Calu3 (cell line): ENCODE measurements at places on chromosomes 3 and 15.

- no peak overlapping the region for H3K4me3 ChIP-seq
- H3K4me1 ChIP-seq, result no peaks in the 10 kb centered on the region
- no peak overlapping the region for H3K27ac ChIP-seq
- DNase-seq, result peak; percentile 11
- no peaks in the 10 kb centered on the region for H3K36me3 ChIP-seq
Measured at GRCh38 chr15:94576889-94577533, 345.6 kb downstream of the MCTP2 start.

DNA sequence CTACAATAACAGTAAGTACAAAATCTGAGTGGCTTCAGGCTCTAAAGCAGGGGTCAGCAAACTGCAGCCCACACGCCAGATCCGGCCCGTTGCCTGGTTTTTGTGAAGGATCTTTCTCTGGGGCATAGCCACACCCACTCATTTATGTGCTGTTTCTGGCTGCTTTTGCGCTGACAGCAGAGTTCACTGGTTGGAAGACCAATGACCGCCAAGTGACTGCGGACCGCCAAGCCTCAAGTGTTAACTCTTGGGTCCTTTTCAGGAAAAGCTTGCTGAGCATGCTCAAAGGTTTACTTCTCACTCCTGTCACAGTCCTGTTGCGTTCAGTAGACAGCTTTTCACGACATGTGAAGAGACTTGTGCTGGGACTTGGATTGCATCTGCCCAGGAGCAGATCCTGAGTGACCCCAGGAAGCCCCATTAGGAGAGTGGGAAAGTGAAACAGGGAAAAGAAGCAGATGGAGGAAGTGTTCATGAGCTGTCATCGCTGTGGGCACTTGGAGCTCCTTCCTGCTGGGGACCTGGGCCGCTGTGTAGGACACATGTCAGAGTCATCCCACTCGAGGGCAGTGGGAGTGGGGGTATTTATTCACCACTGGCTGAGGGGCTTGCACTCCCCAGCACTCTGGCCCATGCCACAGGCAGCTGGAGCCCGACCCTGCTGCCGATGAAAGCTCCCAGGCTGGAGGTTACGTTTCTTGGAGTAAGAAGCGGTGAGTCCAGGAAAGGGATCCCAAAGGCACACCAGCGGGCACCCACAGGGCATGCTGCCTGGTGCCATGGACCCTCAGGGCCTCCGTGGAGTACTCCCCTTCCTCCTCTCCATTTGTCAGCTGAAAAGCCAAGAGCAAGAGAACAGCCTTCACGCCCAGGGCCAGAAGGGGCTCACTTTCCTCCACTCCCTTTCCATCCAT lies 249.1 kb downstream of the PLCL2 start:
- no peak for DNase-seq
- H3K4me3 ChIP-seq, result no peak overlapping the region
- no peaks in the 10 kb centered on the region for H3K36me3 ChIP-seq
- no peaks in the 10 kb centered on the region for H3K27me3 ChIP-seq
- H3K27ac ChIP-seq, result no peak overlapping the region

DNA sequence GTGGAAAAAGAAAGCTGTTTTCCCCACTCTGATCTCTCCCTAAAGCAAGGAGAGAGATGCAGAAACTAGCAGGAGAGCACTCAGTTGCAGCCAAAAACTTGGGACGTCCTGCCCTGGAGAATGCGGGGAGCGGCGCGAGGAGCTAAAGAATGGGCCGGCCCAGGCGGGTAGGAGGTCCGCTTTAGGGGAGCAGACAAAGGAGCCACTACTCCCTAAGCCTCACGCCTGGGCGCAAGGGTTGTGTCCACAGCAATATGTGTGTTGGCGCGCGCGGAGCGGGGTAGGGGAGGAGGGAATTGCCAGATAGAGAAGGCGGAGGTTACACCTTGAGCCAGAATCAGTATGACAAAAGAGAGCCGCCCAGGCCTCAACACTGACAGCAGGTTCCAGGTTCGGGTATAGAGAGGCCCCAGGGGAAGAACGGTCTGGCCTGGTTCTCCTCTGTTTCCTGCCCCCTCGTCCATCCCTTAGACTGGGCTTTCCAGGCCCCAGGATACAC lies 2.9 kb downstream of the WNT5A start:
- H3K4me3 ChIP-seq, result no peak overlapping the region
- peaks cover 59% of the 10 kb centered on the region for H3K27me3 ChIP-seq

DNA sequence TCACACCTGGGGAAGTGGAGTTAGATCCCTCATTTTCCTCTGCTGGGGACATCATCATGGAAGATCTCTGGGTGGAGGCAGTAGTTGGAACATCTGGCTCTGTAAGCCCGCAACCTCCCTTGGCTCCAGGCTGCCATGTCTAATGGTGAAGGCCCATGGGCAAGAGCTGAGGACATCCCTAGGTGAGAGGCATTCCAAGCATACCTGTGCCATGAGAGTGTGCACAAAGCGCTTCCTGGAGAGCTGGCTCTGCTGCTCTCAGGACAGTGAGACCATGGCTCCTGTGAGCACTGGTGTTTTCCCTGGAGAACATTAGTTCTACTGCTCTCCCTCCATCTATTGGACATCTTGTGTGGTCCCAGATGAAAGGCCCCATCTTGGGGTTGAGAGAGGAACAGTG lies 7.7 kb downstream of the MAPKAPK3 start:
- peak; percentile 64 for DNase-seq
- H3K4me3 ChIP-seq, result no peak overlapping the region
- H3K36me3 ChIP-seq, result peaks cover 5% of the 10 kb centered on the region
- H3K27ac ChIP-seq, result peak overlapping the region; percentile 49
- H3K27me3 ChIP-seq, result no peaks in the 10 kb centered on the region
- H3K4me1 ChIP-seq, result peaks cover 68% of the 10 kb centered on the region

GRCh38 chr15:99727733-99728132 lies 5.5 kb downstream of the LYSMD4 start:
- peaks cover 6% of the 10 kb centered on the region for H3K36me3 ChIP-seq
- H3K27ac ChIP-seq, result no peak overlapping the region
- DNase-seq, result no peak
- H3K4me3 ChIP-seq, result no peak overlapping the region
- H3K27me3 ChIP-seq, result no peaks in the 10 kb centered on the region

GRCh38 chr3:170346481-170347392 lies 10.8 kb upstream of the SKIL start:
- H3K27ac ChIP-seq, result no peak overlapping the region
- H3K4me3 ChIP-seq, result no peak overlapping the region
- no peak for DNase-seq
- H3K36me3 ChIP-seq, result no peaks in the 10 kb centered on the region
- peaks cover 38% of the 10 kb centered on the region for H3K4me1 ChIP-seq

GRCh38 chr3:45033791-45034190 lies 7.7 kb downstream of the CLEC3B start:
- H3K4me1 ChIP-seq, result peaks cover 10% of the 10 kb centered on the region
- H3K27me3 ChIP-seq, result peaks cover 26% of the 10 kb centered on the region
- H3K4me3 ChIP-seq, result no peak overlapping the region

DNA sequence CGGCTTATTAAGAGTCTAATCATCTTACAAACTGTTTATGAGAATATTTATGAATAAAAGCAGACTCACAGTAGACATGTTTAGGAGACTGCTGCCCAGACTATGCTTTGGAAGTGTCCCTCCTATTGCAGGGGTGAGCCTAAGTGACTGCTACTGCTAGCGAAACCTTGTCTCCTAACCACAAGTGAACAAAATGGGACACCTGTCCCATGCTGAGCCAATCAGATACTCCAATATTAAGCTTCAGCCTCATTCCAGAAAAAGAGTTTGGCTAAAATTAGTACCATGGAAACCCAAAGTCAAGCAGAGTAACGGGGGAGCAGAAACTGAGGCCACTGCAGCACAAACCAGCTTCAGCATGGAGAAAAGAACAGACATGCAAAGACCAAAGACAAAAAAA lies 4.6 kb downstream of the DENND6A start:
- H3K27me3 ChIP-seq, result no peaks in the 10 kb centered on the region
- peaks cover 16% of the 10 kb centered on the region for H3K4me1 ChIP-seq
- H3K36me3 ChIP-seq, result peaks cover 21% of the 10 kb centered on the region
- DNase-seq, result no peak
- no peak overlapping the region for H3K4me3 ChIP-seq
- no peak overlapping the region for H3K27ac ChIP-seq

GRCh38 chr3:183824761-183825455 lies 469 bp downstream of the MAP6D1 start:
- H3K36me3 ChIP-seq, result peaks cover 32% of the 10 kb centered on the region
- peak overlapping the region; percentile 86 for H3K4me3 ChIP-seq
- DNase-seq, result peak; percentile 45
- peaks cover 11% of the 10 kb centered on the region for H3K4me1 ChIP-seq

GRCh38 chr3:119309591-119309990 lies 15.4 kb downstream of the ARHGAP31 start:
- no peak for DNase-seq
- H3K27me3 ChIP-seq, result no peaks in the 10 kb centered on the region
- H3K36me3 ChIP-seq, result no peaks in the 10 kb centered on the region
- H3K27ac ChIP-seq, result no peak overlapping the region

DNA sequence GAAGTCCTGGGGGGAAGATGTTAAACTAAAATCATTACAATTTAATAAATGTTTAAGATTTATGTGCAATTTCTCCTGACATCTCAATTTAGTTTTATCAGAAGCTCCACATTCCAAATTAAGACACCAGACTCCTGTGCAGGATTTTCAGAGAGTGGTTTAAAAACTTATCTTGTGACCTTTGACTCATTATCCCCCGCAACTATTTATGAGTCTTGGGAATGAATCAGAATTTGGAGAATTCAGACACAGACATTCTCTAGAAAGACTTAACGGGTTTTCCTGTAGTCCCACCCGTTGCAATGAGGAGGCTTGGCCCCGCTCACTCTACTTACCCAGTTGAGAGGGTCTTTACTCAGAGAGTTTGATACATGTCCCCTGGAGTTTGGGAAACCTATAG lies 7.1 kb downstream of the OR5K2 start:
- DNase-seq, result no peak
- no peaks in the 10 kb centered on the region for H3K36me3 ChIP-seq
- H3K27ac ChIP-seq, result no peak overlapping the region
- H3K4me1 ChIP-seq, result no peaks in the 10 kb centered on the region
- H3K27me3 ChIP-seq, result no peaks in the 10 kb centered on the region

GRCh38 chr3:89144080-89144479 lies 36.7 kb downstream of the EPHA3 start:
- DNase-seq, result no peak
- no peak overlapping the region for H3K27ac ChIP-seq
- H3K36me3 ChIP-seq, result no peaks in the 10 kb centered on the region
- peaks cover 12% of the 10 kb centered on the region for H3K4me1 ChIP-seq
- no peaks in the 10 kb centered on the region for H3K27me3 ChIP-seq
- H3K4me3 ChIP-seq, result no peak overlapping the region

DNA sequence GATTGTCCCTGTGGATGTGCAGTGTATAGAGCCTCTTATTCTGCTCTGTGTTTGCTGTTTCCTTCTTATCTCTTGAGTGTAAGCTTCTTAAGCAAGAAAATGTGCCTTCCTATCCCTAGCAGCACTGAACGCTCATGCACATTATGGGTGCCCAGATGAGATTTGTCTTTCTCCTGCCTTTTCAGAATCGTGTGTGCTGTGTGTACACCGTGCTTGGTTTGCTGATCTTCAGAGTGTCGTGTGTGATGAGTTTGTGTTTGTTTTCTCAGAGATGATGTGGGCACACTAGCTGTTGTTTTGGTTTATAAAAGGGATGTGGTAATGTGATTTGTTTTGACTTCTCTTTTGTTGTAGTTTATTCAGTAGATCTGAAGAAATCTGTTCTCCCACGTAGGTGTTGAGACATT lies 19.7 kb downstream of the GPR171 start:
- H3K4me3 ChIP-seq, result no peak overlapping the region
- H3K27ac ChIP-seq, result no peak overlapping the region
- DNase-seq, result no peak
- peaks cover 2% of the 10 kb centered on the region for H3K4me1 ChIP-seq
- no peaks in the 10 kb centered on the region for H3K36me3 ChIP-seq

GRCh38 chr3:165148876-165149441 lies 47.2 kb downstream of the SLITRK3 start:
- H3K4me1 ChIP-seq, result peaks cover 17% of the 10 kb centered on the region
- no peak for DNase-seq
- no peaks in the 10 kb centered on the region for H3K36me3 ChIP-seq
- no peak overlapping the region for H3K27ac ChIP-seq
- no peak overlapping the region for H3K4me3 ChIP-seq

DNA sequence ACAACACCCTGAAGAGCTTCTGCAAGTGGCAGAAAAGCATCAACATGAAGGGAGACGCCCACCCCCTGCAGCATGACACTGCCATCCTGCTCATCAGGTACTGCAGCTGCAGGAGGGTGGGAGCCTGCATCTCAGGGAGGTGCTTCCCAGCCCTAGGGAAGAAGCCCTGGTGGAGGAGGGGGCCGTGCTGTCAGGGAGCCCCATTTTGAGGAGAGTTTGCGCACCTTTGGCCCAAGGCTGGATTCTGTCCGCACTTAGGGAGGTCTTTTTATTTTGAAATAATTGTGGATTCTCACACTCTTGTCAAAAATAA lies 42.1 kb downstream of the SAXO2 start:
- H3K36me3 ChIP-seq, result no peaks in the 10 kb centered on the region
- peaks cover 13% of the 10 kb centered on the region for H3K4me1 ChIP-seq
- H3K27me3 ChIP-seq, result peaks cover 27% of the 10 kb centered on the region
- H3K27ac ChIP-seq, result no peak overlapping the region

DNA sequence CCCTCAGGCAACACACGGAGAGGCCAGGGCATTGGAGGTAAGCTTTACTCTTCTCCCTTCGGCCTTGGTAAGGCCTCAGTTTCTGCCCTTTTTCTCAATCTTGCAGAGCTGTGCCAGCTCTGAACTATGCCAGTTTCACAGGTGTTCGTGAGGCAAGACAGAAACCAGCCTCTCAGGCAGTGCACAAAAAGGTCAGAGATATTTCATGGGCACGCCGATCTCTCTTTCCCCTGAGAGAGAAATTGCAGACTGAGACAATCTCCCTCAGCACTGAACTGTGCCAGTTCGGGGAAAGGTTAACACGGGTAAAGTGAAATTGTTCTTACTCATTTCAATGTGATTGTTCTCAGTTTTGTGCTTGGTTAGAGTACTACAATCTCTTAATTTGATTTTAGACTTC lies 88.5 kb downstream of the GMNC start:
- H3K27me3 ChIP-seq, result no peaks in the 10 kb centered on the region
- DNase-seq, result no peak
- no peaks in the 10 kb centered on the region for H3K4me1 ChIP-seq
- no peak overlapping the region for H3K27ac ChIP-seq
- H3K36me3 ChIP-seq, result no peaks in the 10 kb centered on the region

- H3K36me3 ChIP-seq, result peaks cover 32% of the 10 kb centered on the region
- peak overlapping the region; percentile 92 for H3K27ac ChIP-seq
- peak overlapping the region; percentile 78 for H3K4me3 ChIP-seq
- peaks cover 31% of the 10 kb centered on the region for H3K4me1 ChIP-seq
- DNase-seq, result peak; percentile 100
- no peaks in the 10 kb centered on the region for H3K27me3 ChIP-seq
Measured at GRCh38 chr3:157174649-157175498, 14.9 kb upstream of the CCNL1 start.

DNA sequence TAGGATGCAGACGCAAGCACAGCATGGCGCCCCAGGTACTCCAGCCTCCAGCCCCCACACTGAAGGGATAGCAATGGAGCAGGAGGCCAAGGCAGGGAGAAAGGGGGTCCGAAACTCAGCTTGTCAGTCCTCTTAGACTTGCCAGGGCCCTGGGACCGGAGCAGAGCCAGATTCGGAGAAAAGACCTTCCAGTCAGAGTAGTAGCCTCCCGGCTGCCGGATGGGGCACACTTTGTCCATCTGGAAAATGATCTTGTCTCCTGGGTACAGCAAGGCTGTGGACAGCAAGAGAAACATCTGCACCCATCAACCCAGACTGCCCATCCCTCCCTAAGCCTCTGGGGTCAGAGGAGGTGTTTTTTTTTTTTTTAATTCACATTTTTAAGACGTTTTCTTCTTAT lies 24.3 kb downstream of the EFCAB12 start:
- peaks cover 8% of the 10 kb centered on the region for H3K36me3 ChIP-seq
- no peak overlapping the region for H3K4me3 ChIP-seq
- H3K27ac ChIP-seq, result no peak overlapping the region

GRCh38 chr3:125191256-125191655 lies 21.3 kb downstream of the SLC12A8 start:
- H3K27ac ChIP-seq, result no peak overlapping the region
- DNase-seq, result no peak
- no peaks in the 10 kb centered on the region for H3K36me3 ChIP-seq
- H3K4me3 ChIP-seq, result no peak overlapping the region
- no peaks in the 10 kb centered on the region for H3K4me1 ChIP-seq
- H3K27me3 ChIP-seq, result no peaks in the 10 kb centered on the region
